Eye (tissue), 1 donor: ENCODE measurements at places on chromosomes 12 and 14.

GRCh38 chr12:442235-442884 is 17.4 kb upstream of the B4GALNT3 start:
- DNase-seq = peak; percentile 85

DNA sequence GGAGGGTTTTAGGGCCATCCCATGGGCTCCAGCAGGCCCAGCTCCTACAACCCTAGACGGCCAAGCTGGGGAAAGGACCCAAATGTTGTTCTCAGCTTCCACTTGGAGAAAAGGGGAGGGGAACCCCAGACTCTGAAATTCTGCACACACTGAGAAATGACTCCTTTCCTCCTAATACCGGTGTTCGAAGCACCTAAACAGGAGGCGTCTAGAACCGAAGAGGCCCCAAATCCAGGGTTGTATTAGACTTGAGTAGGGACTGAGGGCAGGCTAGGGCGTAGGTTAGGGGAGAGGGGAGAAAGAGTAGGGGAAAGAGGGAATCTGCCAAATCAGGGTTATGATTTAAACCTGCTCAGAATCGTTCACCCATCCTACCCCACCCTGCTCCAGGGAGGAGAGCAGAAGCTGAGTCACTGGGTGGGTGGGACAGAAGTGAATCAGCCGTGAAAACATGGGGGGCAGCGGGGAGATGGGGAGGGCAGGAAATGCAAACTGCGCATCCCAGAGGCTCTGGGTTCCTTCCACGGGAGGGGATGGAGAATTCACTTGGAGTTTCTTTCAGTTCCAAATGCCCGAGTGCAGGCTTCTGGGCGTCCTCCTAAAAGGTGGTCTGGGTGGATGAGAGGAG is 1.0 kb downstream of the IGFBP6 start:
- DNase-seq = peak; percentile 41

DNA sequence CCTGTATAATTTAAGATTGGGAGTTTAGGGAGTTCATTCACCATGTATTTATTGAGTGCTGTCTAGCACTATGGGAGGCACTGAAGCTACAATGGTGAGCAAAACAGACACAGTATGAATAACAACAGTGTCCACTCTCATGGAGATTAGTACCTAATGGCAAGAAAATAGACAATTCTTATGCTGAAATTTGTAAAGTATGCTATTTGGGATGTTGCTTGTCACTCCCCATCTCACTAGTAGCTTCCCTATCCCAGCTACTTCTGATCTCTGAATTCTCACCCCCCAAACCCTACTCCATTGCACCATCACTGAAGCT is 4.0 kb downstream of the GDF11 start:
- no peak for DNase-seq

GRCh38 chr12:100798286-100799160 is 3.9 kb downstream of the ANO4 start:
- no peak for DNase-seq

DNA sequence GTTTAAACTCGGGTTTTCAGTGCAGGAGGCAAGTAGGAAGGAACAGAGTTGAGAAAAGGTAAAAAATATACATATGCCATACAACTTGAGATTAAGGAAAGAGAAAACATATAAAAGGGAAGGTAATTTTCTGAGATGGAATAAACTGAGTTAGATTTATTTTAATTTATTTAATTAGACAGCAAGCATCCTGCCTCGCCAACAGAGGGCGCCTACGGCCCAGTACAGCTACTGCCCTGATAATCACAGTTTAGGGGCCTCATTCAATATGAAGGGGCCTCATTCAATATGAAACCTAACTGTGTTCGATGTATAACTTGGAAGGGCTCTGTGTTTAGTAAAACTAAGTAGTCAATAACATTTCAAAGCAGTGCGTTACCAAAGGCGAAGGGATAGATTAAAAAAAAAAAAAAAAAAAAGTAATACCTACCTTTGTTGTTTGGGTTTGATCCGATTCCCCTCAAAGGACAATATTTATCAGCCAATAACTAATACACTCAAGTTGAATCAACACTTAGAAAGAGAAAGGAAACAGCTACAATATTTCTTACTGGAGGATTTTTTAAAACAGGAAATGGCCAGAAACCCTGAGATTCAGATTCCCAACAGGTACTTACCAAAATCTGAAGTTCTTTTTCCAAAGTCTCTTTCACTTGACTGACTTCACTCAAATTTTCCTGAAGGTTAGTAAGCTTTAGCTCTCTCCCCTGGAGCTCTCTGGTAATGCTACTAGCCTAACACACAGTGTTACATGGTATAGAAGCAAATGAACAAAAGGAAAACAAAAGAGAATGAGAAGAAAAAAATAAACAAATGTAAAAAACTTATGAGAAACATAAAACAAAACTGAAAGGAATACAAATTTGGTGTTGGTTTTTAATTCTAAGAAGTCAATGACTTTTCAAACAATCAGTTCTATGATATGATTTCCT is 70.0 kb upstream of the VPS33A start:
- DNase-seq = no peak

- peak; percentile 87 for DNase-seq
Observed at GRCh38 chr12:15856097-15856982, 25.8 kb upstream of the STRAP start.

DNA sequence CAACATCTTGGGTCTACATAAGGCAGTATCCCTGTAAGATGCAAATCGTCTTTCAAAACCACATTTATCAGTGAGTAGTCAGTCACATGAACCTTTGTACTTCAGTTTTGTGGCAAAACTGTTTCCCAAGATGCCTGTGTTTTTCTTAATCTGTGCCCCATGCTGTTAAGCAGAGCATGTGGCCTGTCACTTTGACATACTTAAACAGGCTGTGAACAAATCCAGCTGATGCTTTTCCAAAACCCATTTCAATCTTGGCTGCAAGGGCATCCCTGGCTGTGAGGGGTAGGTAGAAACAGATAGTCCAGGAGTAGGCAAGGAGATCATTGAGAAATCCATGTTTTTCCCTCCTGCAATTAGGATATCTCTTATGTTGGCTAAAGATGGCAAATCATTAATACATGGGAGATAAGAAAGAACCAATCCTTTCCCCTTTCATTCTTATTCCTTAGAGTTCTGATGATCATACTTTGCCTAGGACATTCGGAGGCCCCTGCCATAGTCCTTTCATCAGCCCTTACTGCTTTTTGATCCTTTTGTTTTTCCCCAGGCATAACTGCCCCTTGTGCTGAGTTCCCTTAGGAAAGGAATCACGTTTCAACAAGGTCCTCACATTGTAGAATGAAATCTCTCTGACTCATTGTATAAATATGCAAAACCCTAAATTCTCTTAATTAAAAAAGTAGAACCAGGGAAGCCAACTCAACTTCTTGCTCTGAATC is 121.1 kb upstream of the EEA1 start:
- DNase-seq = peak; percentile 66

DNA sequence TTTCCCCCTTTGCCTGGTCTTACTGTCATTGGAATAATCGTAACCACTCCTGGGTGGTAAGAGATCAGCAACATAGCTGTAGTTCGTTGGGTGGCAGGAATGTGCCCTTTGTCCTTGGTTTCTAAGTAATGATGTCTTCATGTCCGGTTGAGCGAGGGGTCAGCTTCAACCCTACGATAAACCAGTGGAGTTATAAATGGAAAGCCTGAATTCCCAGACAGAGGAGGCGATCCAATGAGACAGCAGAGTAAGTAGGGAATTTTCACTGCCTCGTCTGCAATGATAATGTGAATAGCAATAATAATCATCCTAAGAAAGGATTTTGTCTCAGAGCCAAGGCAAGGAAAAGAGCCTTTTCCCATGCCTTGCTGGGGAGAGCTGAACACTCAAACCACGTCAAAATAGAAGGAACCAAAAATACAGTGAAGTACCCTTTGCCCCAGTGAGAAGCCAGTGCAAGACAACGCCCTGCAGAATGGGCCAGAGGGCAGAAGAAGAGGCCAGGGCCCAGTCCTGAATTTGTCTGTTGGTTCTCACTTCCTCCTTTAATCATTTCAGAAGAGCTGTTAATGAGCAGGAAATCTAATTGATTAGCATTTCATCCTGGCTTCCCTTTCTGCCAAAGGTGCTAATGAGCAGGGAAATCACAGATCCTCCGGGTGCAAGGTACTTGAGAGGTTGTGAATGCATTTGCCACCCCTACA is 330.7 kb downstream of the CACNA1C start:
- DNase-seq = no peak

- DNase-seq = no peak
Observed at GRCh38 chr14:50946234-50946935, 2.1 kb upstream of the PYGL start.

DNA sequence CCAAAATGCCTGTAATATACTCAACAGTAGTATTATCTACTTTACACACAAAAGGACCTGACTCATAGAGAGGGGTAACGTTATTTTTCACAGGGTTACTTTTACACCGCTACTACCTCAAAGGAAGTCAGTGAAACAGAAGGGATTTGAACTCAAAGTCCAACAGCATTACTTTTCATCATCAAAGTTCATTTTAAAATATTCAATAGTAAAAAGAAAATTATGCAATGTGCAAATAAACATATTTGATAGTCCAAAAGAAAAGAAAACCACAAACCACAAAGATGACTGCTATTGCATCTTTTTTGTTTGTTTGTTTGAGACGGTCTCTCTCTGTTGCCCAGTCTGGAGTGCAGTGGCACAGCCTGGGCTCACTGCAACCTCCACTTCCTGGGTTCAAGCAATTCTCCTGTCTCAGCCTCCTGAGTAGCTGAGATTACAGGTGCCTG is 15.5 kb downstream of the KIF21A start:
- no peak for DNase-seq

GRCh38 chr12:95633732-95634465 is 82.6 kb upstream of the USP44 start:
- DNase-seq = no peak

DNA sequence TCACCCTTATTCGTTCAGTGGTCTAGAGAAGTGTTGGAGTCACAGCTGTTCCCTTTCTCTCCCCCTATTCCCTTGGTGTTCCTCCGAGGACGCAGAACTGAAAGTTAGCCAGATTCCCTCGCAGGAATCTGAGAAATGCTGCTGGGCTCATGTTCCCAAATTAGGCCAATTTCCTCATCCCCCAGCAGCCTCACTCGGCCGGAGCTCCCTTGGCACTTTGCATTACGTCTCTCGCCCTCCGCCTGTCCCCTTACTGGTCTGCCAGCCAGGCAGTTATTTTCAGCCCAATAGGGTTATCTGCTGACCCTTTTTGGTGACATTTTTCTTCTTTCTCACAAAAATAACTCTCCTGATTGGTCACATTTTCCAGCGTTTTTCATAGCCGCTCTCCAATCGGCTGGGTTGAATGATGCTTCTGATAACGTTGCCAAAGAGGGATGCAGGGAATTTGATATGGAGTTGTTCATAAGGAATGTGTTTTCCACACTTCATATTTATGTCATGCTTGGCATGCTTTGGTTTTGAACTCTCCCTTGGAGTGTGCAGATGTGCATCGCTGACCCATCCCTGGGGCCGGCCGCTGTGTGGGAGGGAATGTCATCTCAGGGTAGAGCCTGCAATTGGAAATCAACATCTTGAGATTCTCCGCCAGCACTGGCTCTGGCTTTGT is 9.9 kb downstream of the IFT43 start:
- DNase-seq = peak; percentile 60

GRCh38 chr12:71439613-71440344 is at the start of gene LGR5:
TSS of gene LGR5 (plus strand) at chr12:71439798. CDS start at chr12:71440081, 283 bp downstream.
- peak; percentile 96 for DNase-seq

DNA sequence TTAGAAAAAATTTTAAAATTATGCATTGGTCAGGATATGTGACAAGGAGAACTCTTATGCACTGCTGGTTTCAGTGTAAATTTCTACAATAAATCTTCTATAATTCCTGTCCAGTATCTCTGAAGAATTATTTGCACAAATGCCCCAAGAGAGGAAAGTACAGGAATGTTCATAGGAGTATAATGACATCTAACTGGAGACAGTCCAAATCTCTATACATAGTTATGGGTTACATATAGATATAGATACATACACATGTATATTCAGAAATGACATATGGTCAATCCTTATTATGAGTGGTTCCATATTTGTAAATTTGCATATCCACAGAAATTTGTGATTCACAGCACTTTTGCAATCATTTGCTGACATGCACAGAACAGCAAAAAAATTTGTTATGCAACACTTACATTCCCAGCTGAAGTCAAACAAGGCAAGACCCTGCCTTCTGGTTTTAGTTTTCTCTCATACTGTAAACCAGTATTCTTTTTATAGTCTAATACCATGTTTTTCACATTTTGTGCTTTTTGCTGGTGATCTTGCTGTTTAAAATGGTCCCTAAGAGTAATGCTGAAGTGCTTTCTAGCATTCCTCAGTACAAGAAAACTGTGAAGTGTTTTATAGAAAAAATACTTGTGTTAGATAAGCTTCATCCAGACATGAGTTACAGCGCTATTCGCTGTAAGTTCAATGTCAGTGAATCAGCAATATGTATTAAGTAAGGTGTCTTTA is 103.8 kb downstream of the SLC16A7 start:
- peak; percentile 22 for DNase-seq

DNA sequence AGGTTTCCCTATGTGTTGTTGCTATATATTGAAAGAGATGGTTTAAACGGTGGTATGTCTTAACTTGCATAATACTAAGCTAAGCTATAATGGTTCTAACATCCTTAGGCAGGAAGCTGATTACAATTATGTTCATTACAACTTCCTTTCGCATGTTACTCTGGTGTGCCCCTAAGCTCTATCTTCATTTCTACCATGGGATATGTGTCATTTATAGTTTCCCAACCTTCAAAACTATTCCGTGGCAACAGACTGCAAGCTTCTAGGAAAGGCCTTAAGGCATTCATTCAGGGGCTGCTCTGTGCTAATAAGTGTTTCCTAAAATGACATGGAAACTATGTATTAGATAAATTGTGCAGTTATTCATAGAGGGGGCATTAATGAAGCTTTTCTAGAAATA is 294.6 kb downstream of the GXYLT1 start:
- no peak for DNase-seq

GRCh38 chr12:130992979-130993538 is 39.4 kb downstream of the ADGRD1 start:
- DNase-seq = no peak

- DNase-seq = no peak
Observed at GRCh38 chr12:69949311-69950002, 124.4 kb downstream of the MYRFL start.

DNA sequence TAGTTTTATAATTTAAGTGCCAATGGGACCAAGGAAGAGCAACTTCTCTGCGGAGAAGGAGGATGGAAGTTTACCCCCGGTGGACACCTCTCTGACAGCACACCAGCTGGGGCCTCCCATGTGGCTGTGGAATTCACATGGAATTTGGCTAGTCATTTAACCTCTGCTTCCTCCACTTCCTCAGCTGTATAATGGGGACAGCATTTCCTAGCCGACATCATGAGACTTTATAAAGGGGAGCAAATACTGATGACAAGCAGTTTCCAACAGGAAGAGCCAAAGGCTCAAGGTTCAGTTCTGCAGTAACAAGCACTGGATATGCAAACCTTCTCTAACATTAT is 7.5 kb downstream of the DUSP6 start:
- no peak for DNase-seq

GRCh38 chr14:23402296-23403138 is 5.6 kb downstream of the MYH6 start:
- no peak for DNase-seq

GRCh38 chr14:100634026-100634425 is 46.8 kb upstream of the BEGAIN start:
- no peak for DNase-seq

- no peak for DNase-seq
Observed at GRCh38 chr14:33781236-33781635, 169.6 kb downstream of the EGLN3 start.

- no peak for DNase-seq
Observed at GRCh38 chr14:89304561-89304960, 112.5 kb downstream of the FOXN3 start.
